ENCODE measurements at places on chromosomes 11 and 22.

GRCh38 chr11:125935618-125936199 lies 10.1 kb upstream of the VSIG10L2 start:
- DNase-seq: no peak

DNA sequence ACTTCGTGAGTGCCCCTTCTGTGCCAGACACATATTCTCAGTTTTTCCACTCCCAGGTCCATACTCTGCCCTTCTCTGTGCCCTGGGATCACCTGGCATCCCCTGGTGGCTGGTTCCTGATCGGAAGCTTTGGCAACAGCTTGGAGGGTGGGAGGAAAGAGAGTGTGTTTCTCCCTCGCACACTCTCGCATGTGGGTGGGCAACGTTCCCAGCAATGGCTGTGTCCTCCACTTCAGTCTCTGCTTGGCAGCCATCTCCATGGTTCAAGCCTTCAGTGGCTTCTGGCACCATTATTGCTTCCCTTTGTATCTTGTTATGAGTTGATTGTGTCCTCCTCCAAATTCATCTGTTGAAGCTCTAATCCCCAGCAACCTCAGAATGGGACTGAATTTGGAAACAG lies 342.7 kb upstream of the SYN3 start:
- DNase-seq: no peak

- no peak for DNase-seq
These were observed 35.4 kb downstream of the PISD start for GRCh38 chr22:31626427-31627150.

- peak; percentile 60 for DNase-seq
These were observed 3.4 kb upstream of the SCUBE1 start for GRCh38 chr22:43346521-43346929.

GRCh38 chr11:112942966-112943643 lies 18.1 kb upstream of the NCAM1 start:
- DNase-seq: no peak

GRCh38 chr11:84800755-84801346 lies 826.3 kb downstream of the DLG2 start:
- no peak for DNase-seq

DNA sequence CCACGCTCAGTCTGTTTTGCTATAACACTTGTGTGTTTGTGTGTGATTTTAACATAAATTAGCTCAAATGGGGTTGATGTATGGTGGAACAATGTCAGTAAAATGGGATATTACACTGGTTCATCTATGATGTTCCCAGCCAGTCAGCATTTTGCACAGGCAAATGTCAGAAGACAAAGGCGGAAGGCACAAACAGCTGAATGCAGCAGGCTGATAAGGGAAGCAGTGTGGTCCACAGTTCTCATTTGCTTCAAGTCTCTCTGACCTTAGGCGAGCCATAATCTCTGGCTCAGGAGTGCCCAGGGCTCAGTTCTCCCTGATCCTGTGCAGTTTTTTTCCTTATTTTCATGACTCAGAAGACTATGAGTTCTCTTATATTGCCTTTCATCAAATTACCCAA lies 102.7 kb downstream of the FAR1 start:
- DNase-seq: no peak

DNA sequence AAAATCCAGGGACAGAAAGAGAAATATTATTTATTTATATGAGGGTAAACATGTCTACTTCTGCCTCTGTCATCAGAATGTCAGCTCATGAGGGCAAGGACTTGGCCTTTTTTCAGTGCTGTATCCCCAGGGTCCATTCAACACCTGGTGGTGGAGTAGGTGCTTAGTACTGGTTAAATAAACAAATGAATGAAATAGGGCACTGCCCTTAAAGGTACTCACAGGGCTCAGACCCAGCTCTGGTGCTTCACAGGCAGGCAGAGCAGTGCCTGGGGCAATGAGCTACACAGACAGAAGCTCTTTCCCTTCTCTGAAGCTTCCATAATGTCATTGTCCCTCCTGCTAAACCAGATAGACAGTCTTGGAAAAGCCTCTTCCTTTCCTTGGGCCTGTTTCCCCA lies 30.9 kb downstream of the P4HA3 start:
- no peak for DNase-seq

- no peak for DNase-seq
These were observed 46.3 kb downstream of the BIRC2 start for GRCh38 chr11:102393272-102393730.

- no peak for DNase-seq
These were observed 82.1 kb downstream of the OTOG start for GRCh38 chr11:17629113-17629512.

DNA sequence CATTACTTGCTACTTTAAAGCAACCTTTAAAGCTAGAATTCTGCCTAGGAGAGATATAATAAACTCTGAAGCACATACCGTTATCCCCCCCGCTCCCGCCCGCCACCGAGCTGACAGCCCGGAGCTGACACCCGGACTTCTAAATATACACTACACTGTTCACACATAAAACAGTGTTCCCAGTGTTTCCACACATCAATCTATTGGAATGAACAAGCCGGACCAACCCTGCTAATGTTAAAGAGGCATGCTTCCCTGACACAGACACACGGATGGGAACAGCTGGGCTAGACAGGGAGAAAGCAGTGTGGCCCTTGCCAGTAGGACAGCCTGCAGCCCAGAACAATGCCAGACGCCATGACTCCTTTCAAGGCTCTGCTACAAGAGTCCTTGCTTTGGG lies 108.4 kb upstream of the CSNK2A3 start:
- DNase-seq: no peak

DNA sequence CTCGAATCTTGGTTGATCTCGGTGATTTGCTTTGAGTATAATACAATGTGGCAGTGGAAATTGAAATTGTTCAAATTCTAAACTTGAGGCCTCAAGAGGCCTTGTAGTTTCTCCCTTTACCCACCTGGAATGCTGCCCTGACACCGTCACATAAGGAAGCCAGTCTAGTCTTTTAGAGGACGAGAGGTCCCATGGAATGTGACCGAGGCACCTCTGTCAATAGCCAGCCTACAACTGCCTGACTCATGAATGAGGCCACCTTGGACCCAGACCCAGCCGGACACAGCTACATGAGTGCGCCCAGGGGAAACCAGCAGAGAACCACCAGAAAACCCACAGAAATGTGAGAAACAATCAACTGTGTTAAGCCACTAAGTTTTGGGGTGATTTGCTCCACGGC lies 52.5 kb downstream of the RPL27A start:
- no peak for DNase-seq

DNA sequence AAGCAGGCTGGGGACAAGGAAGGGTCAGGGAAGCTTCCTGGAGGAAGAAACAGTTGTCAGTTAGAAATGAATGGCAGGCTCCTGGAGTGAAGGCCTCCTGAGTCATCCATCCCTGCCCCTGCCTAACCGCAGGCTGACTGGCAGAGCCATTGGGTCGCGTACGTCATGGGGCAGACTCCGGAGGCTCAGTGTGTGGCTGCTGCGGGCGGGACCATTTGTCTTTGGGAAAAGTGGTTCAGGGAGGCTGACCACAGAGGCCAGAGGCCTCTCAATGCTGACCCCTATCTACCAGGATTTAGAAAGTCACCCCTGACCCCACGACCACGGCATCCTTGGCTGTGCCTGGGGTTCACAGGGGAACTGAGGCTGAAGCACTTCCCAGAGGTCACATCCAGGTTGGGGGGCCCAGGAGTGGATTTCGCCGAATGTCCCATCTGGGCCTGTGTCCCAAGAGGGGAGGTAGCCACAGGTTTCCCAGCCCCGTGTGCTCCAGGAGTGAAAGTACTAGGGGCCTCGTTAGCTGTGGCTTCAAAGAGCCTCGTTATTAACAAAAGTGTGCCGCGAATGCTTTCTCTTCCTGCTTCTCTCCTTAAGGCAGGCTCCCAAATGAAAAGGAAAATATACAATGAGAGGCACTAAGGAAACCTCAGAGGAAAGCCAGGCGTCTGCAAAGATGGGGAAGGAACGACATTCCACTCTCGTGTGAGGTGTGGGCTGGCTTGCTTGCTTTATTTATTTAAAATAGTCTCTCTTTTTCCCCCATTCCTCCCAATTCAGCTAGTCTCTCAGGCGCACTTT lies 58.9 kb downstream of the FLRT1 start:
- DNase-seq: no peak

- DNase-seq: no peak
These were observed 60.0 kb downstream of the PKNOX2 start for GRCh38 chr11:125224391-125225021.

GRCh38 chr22:45534339-45535192 lies 31.9 kb downstream of the FBLN1 start:
- no peak for DNase-seq

- DNase-seq: peak; percentile 69
These were observed at the start of the genes LBHD1 and UQCC3 for GRCh38 chr11:62671608-62672389. Gene LBHD1 (minus strand): TSS chr11:62672267. CDS start chr11:62670031, 2,236 bp downstream. Gene UQCC3 (plus strand): TSS chr11:62671673. CDS start chr11:62671746, 73 bp downstream.

GRCh38 chr11:70352100-70352499 lies 46.2 kb upstream of the CTTN start:
- no peak for DNase-seq

DNA sequence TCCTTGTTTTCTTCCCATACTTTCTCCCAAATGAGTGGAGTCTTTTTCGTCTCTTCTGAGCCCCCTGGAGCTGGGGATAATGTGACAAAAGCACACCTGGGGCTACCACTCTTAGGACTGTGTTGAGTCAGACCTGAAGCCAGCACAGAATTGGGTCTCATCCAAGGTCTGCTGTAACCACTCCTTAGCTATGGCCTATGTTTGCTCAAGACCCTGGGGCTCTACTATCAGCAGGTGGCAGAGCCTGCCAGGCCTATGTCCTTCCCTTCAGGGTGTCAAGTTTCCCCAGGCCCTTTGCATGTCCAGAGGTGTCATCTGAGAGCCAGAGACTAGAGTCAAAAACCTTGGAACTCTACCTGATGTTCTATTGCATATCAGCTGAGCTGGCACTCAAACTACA lies 335.7 kb downstream of the DDX10 start:
- DNase-seq: no peak

DNA sequence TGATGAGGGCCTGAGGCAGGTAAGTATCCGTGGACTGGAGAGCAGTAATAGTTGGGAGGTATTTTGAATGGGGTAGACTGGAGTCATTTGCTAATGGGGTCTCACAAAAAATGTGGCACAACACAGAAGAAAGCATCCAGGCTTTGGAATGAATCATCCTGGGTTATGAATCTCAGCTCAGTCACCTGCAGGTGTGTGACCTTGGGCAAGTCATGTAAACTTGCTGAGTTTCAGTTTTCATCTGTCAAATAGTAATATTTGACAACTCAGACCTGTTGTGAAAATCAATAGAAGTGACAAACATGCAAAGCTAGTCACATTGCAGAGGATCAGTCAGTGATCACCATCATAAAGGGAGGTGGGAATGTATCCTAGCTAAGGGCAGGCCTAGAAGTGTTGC lies 232.0 kb upstream of the TENM4 start:
- no peak for DNase-seq

DNA sequence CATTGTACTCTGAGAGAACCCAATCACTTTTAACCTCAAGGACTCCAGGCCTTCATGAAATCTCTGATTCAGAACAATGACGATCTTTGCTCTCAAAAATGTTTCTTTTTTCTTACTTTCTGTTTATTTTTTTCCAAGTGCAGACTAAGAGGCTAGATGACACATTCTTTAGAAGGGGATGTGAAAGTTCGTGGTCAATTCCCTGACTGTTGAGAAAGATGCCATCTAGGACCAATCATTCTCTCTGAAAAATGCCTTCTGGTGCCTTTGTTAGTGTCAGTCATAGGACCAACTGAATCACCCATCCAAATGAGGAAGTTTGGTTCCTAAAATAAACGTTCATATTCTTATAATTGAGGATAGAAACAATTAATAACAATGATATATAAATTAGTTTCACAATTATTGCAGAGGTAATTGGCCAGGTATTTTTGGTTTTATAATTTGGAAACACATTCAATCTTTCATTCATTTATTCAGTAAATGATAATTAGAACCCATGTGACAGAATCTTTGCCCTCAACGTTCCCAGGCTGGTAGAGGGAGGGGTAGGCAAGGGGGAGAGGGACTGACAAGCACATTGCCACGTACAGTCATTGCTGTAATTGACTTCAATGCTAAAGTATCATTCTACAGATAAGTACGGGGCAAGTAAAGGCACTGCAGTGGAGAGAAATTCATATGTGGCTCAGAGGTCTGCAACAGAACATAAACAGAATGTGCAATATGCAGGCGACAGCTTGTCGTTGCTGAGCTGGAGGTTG lies 333.4 kb upstream of the MPPED2 start:
- no peak for DNase-seq
